ENCODE measurements at places on chromosomes 11 and 22. TPM values are rescaled to one million over a fixed set of nuclear protein-coding genes. Genes with fewer than 3 reads are reported as not detected.
A peak's percentile ranks its signal among the peaks of the same experiment; 100 is the strongest.

- DNase-seq: peak; percentile 21
These were observed 789 bp downstream of the SIK2 start for GRCh38 chr11:111602865-111603610.

GRCh38 chr11:118930094-118930712 is 4.5 kb upstream of the BCL9L start:
- peak; percentile 93 for DNase-seq

DNA sequence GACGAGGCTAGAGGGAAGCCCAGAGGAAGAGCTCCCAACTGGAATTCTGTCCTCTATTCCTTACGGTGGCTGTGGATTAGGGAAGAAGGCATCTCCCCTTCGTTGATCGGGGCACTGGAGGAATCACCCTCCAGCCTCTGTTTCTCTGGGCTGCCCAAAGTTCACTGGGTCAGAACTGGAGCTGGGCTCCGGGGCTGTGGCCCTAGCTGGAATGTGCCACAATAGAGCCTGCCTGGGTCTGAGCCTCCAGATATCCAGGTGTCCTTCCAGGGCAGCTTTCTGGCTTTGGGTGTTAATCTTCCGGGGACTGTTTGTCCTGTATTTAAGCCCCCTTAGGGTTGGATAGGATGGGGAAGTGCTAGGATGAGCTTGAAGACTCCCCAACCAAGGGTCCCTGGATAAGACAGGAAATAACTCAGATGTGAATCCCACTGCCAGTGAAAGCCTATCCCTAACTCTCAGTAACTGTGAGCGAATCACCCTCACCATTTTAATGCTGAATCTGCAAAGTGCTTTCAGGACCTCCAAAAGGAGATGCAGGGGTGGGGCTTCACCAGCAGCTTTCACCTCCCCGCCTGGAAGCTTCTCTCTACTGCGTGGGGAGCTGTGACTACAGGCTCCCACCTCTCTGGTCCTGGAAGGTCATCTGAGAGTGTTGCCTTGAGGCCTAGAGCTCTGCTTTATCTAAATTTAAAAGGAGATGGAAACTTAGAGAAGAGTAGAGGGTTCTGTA is 9.5 kb downstream of the YPEL4 start:
- no peak for DNase-seq

DNA sequence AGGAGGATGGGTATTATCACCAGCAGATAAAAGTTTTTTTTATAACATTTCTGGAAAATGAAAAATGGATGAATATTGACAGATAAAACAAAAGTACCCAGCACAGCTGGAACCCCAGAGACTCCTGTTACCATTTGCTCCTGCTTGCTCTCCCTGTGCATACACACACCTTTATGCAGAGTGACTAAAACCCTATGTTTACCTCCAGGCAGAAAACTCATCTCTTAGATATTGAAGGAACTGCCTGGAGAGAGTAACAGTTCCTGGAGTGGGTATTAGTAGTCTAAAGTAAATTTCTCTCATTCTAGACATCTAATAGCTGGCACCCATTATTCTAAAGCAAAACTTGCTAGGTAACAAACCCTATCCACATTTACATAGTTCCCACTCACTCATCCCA is 38.0 kb downstream of the CYP2R1 start:
- no peak for DNase-seq

DNA sequence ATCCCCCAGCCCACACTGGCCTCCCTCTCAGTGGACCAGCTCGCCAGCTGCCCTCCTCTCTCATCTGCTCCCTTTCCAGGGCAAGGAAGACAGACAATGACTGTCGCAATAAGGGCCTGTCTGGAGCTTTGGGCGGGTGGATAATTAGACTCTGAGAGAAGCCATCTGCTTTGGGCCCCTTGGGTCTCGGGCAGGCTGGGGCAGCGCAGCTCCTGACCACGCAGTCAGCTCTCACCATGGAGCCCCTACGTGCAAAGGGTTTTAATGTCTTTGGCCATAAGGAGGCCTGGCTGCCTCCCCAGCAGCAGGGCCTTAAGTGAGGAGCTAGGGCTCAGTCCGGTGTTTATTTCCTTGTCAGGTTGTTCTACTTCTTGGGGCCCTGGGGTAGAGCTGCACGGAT is 153.9 kb downstream of the CHST1 start:
- DNase-seq: no peak

DNA sequence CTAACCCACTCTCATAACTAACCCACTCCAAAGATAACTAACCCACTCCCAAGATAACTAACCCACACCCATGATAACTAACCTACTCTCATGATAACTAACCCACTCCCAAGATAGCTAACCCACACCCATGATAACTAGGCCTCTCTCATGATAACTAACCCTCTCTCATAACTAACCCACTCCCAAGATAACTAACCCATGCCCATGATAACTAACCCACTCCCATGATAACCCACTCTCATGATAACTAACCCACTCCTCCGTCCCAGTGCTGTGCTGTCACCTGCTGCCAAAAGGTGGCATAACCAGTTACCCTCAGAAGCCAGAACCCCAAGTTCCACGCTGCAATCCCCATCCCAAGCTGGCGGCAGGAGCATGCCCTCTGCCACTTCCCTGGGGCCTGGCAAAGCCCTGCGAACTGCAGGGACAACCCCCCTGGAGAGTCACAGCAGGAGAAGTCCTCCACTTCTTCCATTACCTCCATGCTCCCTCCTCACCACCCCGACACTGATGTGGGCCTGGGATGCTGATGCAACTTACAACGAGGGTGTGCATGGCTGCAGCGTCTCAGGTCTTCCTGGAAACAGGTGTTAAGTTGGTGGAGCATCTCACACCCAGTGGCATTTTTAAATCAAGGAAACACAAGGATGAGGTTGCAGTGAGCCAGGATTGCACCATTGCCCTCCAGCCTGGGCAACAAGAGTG is 30.8 kb upstream of the CELSR1 start:
- DNase-seq: peak; percentile 17

DNA sequence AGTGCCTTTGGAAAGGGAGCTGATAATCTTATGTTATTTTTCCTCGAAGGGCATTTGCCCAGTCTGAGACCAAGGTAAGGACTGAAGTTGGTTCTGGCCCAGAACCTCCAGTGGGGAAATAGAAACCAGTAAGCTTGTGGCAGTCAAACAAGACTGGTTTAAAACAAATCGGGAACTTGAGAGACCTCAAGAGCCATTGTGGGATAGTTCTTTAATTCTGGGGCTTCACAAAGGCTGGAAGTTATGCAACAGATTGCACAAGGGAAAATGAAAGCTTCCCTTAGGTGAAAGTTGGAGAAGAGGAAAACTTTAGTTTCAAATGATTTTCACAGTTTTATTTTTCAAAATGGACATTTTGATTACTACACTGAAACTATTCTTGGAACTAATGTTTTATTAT is 33.5 kb upstream of the RAB38 start:
- no peak for DNase-seq

Gene CCDC34
- total RNA-seq: 24.6 TPM

DNA sequence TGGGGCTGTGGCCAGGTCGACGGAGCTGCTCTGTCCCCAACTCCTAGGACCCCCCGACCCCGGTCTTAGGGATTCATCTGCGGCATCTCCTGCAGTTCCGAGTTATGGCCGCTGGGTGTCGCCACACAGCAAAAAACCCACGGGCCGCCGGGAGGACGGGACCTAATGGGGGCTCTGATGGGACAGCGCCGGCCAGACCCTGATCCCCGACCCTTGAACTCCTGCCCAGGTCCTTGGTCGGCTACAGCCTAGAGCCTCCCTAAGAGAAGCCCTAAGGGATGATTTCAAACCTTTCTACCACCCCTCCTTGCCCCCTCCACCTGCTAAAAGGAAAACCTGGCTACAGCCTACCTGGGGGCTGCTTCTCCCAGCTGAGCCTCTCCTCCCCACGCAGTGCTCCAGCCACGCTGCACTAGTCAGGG is 30.8 kb upstream of the LRRC10B start:
- DNase-seq: peak; percentile 70

GRCh38 chr11:125376117-125376516 is 119.9 kb downstream of the FEZ1 start:
- DNase-seq: no peak

DNA sequence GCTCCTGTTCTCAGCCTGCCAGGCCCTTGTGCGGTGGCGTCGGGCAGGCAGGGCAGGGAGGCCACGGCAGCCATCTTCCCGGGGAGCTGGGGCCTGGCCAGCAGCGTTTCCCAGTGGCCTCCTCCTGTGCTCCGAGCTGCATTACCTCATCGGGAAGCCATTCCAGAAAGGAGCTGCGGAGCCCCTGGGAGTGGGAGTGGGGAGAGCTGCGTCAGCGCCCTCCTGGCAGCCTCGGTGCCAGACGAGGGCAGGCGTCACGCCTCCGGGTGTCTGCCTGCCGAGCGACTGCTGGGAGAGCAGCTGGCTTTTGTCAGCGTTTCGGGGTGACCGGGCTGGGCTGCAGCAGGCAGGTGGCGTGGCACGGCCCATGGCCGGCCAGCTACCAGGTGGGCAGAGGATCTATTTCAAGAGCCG is 30.9 kb upstream of the WNT7B start:
- no peak for DNase-seq

DNA sequence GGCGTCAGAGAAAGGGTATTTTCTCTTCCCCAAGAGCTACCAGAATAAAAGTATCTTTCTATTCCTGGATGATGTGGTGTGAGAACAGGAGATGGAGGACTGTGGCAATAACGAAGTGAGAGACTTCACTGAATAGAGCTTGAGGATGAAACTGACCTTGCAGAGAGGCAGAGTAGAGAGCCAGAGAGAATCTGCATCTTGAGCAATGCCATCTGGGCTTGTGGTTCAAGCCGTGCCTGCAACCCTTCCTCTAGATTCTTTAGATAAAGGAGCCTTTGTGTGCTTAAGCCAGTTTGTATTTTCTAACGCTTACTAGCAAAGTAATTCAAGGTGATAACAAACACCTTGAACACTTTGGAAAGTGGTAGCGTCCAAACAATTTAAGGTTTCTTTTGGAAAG is 2.2 kb downstream of the ME3 start:
- no peak for DNase-seq

All from activated CD4-positive, alpha-beta T cell treated with anti-CD3 and anti-CD28 coated beads for 36 hours (primary cell).